ENCODE measurements at places on chromosomes 6 and 20. TPM values are rescaled to one million over a fixed set of nuclear protein-coding genes. Genes with fewer than 3 reads are reported as not detected.

The MUC22 gene
- not detected for polyA plus RNA-seq

The ADIG gene
- 0.58 TPM for polyA plus RNA-seq

The MROH8 gene
- 4.4 TPM for polyA plus RNA-seq

The ZSCAN31 gene
- 4.1 TPM for polyA plus RNA-seq

The PTCRA gene
- not detected for polyA plus RNA-seq

Measured in kidney (tissue), 22 donors.